Stimulated activated CD8-positive, alpha-beta memory T cell treated with anti-CD3 and anti-CD28 coated beads, Interleukin-2, amount 100 ng/mL, for 1 hour (primary cell): ENCODE measurements at places on chromosomes 16 and 17.

- no peak for DNase-seq
Observed at GRCh38 chr16:82832821-82833220, 206.1 kb downstream of the CDH13 start.

DNA sequence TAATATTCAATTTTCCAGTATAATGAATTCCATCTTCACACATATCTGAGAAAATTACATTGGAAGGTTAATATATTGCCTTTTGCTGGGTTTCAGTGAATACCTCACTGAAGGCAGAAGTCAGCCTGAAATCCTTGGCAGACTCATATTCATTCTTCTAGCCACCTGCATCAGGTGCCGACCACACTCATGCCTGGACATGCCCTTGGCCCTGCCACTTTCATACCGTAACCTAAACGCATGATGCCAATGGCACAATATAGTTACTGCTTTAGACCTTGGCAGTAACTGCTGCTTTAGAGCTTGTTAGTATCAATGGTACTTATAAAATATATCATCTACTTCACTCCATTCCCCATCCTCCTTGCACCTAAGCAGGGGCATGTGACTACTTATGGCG, 817.6 kb upstream of the CDH8 start:
- DNase-seq = no peak

- no peak for DNase-seq
Observed at GRCh38 chr16:11497851-11498289, 88.8 kb downstream of the LITAF start.

GRCh38 chr16:27219161-27219560, 15.8 kb downstream of the KDM8 start:
- no peak for DNase-seq

- DNase-seq = no peak
Observed at GRCh38 chr17:79220713-79221291, 146.2 kb downstream of the ENGASE start.

DNA sequence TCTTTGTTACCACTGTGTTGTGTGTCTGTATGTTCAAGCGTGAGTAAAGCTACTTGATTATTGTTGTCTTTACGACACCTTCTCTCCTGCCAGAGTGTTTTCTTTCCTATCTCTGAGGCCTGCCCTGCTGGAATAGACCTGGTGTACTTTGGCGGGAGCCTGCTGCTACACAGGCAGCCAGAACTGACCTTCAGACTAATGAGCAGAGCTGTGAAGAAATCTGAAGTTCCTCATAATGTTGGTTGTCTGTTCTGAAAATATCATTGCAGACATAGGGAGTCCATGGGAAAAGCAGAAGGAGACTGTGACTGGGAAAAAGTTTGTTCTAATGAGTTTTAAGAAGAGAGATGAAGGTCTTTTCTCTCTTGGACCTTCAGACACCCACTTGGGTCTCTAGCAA, 9.8 kb downstream of the RHOT1 start:
- DNase-seq = no peak

GRCh38 chr17:4049546-4049945, 85.3 kb upstream of the ATP2A3 start:
- DNase-seq = no peak

DNA sequence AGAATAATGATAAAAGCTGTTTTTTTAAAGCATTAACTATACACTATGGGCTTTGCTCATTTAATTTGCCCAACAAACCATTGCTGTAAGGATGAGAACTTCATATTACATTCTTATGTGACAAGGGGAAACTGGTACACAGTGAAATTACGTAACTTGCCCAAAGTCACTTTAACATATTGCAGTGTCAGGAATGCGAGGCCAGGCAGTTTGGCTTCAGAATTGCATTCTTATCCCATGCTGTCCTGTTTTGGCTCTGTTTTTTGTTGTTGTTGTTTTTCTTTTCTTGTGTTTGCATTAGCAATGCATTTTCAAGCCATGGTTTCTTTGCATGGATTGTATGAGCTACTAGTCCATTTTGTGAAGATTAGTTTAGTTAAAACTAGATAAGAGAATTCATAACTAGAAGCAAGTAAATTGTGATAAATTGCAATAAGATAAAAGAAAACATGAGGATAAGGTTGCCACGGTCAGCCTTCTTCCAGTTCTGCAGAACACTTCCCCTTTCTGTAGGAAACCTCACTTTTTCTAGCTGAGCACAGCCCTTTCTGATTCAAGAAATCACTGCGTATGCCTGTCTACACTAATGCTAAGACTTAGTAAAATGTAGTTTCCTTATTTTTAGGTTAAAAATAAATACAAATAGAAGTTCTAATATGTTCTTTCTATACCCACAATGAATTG, 221.3 kb upstream of the KCNJ16 start:
- no peak for DNase-seq

GRCh38 chr17:4179071-4179470, 36.1 kb downstream of the CYB5D2 start:
- no peak for DNase-seq

DNA sequence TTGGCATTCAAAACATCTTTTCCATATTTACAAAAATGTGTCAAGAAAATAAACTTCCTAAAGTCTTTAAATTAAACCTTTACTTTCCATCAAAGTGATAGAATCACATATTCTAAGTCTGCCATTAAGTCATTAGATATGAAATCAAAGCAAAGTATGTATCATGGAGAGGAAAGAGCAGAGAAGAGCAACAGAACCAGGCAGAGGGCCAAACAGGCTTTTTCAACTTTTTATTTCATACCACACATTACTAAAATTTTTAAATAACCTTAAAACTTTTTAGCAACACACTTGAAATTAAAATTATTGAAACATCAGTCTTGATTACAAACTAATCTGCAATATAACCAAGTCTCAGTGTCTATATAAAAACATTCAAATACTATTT, 13.8 kb downstream of the SIAH1 start:
- DNase-seq = no peak
